ENCODE measurements at places on chromosomes 13 and 19. TPM values are rescaled to one million over a fixed set of nuclear protein-coding genes. Genes with fewer than 3 reads are reported as not detected.

Gene MBD3L2
- polyA plus RNA-seq: not detected

Gene AMH
- 4.3 TPM for polyA plus RNA-seq

DNA sequence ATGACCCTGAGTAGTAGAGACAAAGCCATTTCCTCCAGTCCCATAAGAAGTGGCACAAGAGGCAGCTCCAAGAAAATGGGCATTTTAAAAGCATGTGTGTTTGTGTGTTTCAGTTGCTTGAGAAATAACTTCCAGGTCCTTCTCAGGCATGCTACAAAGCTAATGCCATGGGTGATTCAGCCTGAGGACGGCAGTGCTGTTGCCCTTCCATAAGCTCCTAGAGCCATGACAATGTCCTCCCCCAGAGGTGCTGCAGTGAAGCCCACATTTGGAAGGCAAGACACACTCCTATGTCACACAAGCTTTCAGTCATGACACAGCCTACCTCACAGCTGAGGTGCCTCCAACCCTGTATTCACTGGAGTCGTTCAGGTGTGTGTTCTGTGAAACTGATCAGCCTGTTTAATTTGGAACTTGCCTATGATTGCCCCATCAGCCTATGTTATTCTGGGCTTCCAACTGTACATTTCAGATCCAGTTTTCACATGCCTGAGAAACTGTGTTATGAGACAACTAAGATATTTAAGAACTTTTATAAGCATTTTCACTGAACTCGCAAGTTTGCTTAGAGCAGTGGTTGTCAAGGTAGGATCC is 213.6 kb downstream of the FOXO1 start:
- H3K4me3 ChIP-seq: no peak overlapping the region
- no peak for DNase-seq
- no peaks in the 10 kb centered on the region for H3K27me3 ChIP-seq
- no peaks in the 10 kb centered on the region for H3K4me1 ChIP-seq
- H3K36me3 ChIP-seq: no peaks in the 10 kb centered on the region

DNA sequence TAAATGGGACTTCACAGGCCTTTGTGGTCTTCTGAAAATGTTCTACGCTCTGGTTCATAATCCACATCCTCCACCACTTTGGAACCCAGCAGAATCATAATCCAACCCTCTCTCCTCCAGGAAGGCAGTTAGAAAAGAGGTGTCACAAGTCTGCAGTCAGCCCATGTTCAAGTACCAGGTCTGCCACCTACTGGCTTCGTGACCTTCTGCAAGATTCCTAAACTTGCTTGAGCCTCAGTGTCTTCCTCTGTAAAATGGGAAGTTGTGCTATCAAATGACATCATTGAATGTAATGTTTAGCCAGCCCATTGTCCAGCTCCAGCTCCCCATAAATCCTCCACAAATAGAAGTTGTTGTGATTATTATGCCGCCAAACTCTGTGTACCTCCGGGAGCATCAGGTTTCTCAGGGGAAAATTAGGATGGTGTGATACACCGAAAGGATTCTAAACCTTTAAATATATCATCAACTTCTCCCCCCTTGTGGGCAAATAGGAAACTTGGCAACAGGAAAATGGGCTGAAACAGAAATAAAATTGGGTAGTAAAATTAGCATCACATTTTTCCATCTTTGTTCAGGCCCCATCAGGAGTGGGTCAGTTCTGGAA is 109.7 kb downstream of the NUFIP1 start:
- no peak overlapping the region for H3K27ac ChIP-seq
- H3K27me3 ChIP-seq: no peaks in the 10 kb centered on the region
- peak; percentile 48 for DNase-seq
- H3K4me3 ChIP-seq: no peak overlapping the region
- H3K4me1 ChIP-seq: peaks cover 12% of the 10 kb centered on the region
- no peaks in the 10 kb centered on the region for H3K36me3 ChIP-seq

- H3K27me3 ChIP-seq: peaks cover 2% of the 10 kb centered on the region
- H3K4me3 ChIP-seq: no peak overlapping the region
- no peak for DNase-seq
- no peak overlapping the region for H3K27ac ChIP-seq
- H3K36me3 ChIP-seq: no peaks in the 10 kb centered on the region
- H3K4me1 ChIP-seq: peaks cover 5% of the 10 kb centered on the region
These were observed 816.6 kb downstream of the DIAPH3 start for GRCh38 chr13:59346999-59347723.

Measured in endothelial cell of umbilical vein (primary cell).